Thymus (tissue), 14 donors: ENCODE measurements at places on chromosomes 7 and 10. TPM values are rescaled to one million over a fixed set of nuclear protein-coding genes. Genes with fewer than 3 reads are reported as not detected.

DNA sequence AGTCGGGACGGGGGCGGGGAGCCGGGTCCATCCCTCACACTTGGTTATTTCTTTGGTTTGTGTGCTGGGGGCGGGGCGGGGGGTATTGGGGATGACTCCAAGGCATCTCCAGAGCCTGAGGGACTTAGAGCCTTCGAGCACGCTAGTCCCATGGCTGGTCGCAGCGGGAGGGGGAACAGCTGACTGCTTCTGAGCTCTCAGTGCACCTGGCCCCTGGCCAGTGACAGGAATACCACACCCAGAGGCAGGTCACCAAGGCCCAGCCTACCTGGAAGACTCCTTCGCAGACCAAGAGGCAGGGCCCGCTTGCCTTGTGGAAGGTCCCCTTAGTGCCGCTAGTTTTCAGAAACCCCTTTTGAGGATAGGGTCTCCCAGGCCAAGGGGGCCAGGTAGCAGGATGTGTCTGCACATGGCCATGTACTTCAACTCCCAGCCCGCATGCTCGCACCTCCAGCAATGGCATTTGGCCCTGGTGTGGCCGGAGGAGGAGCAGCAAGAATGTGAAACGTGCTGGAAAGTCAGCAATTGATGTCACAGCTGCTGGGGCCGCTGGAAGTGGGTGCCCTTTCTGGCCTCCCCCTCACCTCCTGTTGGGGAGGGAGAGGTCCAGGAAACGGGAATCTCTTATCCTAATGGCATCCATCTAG is 40.3 kb downstream of the AGAP3 start:
- H3K27ac ChIP-seq, result no peak overlapping the region
- H3K4me3 ChIP-seq, result no peak overlapping the region
- DNase-seq, result no peak
- no peaks in the 10 kb centered on the region for H3K27me3 ChIP-seq
- peaks cover 4% of the 10 kb centered on the region for H3K36me3 ChIP-seq

- H3K4me1 ChIP-seq, result no peaks in the 10 kb centered on the region
- H3K27me3 ChIP-seq, result no peaks in the 10 kb centered on the region
- DNase-seq, result no peak
- no peak overlapping the region for H3K4me3 ChIP-seq
Measured at GRCh38 chr10:28906011-28906411, 228.7 kb downstream of the BAMBI start.

Gene CYP2E1
- total RNA-seq, result 3.4 TPM

Gene GBX1
- not detected for total RNA-seq

GRCh38 chr10:118407777-118408176 is 65.7 kb upstream of the FAM204A start:
- H3K4me3 ChIP-seq, result no peak overlapping the region
- H3K27ac ChIP-seq, result no peak overlapping the region
- H3K36me3 ChIP-seq, result no peaks in the 10 kb centered on the region
- DNase-seq, result no peak

- H3K4me3 ChIP-seq, result no peak overlapping the region
- H3K4me1 ChIP-seq, result no peaks in the 10 kb centered on the region
- DNase-seq, result no peak
- H3K36me3 ChIP-seq, result no peaks in the 10 kb centered on the region
- H3K27me3 ChIP-seq, result no peaks in the 10 kb centered on the region
- no peak overlapping the region for H3K27ac ChIP-seq
Measured at GRCh38 chr7:34939175-34939574, 98.1 kb downstream of the DPY19L1 start.
